Stimulated activated memory B cell treated with anti-CD40 and anti-IgM and Interleukin-4, amounts not matched to agents 10 μg/mL and 1 μg/mL and 100 μg/mL, for 72 hours (primary cell): ENCODE measurements at places on chromosomes 5 and 9.

DNA sequence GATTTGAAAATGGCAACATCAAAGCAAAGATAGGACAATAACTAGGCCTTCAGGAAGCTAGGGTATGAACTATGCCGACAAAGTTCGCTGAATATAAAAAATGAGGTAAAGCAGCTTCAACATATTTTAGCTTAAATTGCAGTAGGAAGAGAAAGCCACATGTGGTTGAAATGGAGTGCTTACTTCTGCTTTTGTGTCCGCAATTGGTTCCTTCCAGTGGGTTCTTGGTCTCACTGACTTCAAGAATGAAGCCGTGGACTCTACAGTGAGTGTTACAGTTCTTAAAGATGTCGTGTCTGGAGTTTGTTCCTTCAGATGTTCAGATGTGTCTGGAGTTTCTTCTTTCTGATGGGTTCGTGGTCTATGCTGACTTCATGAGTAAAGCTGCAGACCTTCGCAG, 95.2 kb downstream of the APTX start:
- peak; percentile 92 for ATAC-seq

DNA sequence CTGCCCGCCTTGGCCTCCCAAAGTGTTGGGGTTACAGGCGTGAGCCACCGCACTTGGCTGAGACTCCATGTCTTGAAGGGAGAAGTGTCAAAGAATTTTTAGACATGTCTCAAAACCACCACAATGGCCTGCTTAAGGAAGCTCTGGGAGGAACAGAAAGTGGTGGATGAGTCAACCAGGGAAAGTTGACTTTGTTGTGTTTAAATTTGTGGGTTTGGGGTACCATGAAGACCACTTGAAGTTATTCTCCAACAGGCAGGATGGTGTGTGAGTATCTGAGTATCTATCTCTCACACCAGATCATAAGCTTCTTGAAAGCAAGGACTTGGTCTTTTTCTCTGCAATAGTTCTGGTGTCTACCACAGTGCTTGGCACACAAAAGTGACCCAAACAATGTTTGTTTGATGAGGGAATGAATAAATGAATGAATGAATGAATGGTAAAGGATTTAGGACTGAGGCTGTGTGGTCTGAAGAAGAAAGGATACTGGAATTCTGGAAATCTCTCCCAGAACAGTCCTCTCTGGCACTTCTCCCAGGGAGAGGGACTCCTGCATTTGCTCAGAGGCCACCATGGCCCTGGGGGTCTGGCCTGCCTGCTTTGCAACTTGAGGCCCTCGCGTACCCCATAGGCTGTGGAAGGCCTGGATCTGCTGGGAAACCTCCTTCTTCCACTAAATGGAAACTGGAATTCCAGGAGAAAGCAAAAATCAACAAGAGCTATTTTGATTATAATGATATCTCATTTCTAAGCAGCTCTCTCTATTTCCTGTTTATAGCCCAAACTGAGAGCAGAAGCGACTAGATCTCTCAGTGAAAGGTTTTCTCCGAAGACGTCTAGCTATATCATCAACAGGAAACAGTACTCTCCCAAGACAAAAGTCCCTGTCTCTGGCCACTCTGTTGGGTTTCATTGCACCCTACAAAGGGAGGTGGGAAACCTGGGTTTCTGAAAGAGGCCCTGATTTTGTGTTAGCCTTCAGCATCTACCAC, 187.9 kb downstream of the PALM2AKAP2 start:
- peak; percentile 55 for ATAC-seq

DNA sequence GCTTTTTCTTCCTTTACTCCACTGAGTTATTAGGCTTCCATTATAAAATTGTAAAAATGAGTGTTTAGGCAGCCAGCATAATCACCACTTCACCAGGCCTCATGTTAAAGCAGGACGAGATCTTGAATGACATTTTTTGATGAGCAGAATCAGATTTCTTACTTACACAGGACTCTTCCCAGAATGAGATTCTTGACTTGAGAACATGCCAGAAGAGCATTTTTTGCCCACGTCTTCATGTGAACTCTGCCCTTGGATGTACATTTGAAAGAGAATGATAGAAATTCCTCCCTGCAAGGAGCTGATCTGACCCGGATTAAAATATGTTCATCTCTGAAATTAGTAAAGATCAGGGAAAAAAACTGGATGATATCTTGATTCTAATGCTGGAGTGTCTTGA, 212.1 kb upstream of the ADRA1B start:
- ATAC-seq = no peak

- ATAC-seq = no peak
Measured at GRCh38 chr9:82057805-82058204, 69.2 kb downstream of the SPATA31D1 start.

GRCh38 chr9:14846871-14847311, 63.3 kb downstream of the FREM1 start:
- ATAC-seq = peak; percentile 61

DNA sequence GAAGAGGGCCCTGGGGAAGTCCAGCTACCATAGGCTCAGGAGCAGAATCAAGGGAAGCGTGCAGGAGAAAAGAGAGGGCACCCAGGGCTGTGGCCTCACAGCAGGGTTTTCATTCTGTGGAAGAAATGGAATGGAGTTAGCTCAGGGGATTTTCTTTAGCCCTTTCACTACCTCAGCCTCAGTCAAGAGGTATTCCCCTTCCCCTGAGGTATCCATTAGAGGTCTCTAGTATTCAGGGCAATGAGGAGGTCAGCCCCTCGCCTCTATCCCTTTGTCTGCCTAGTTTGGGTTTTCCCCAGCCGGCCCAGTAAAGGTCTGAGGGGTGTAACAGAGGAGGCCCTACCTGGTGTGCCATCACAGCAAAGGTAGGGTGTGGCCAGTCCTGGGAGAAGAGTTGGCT, 21.5 kb downstream of the GFRA3 start:
- peak; percentile 63 for ATAC-seq

- no peak for ATAC-seq
Measured at GRCh38 chr9:136052991-136053756, 41.9 kb downstream of the NACC2 start.

GRCh38 chr5:55176176-55176818, 3.3 kb upstream of the CDC20B start:
- ATAC-seq = no peak

- no peak for ATAC-seq
Measured at GRCh38 chr5:101364469-101364868, 461.4 kb upstream of the ST8SIA4 start.

DNA sequence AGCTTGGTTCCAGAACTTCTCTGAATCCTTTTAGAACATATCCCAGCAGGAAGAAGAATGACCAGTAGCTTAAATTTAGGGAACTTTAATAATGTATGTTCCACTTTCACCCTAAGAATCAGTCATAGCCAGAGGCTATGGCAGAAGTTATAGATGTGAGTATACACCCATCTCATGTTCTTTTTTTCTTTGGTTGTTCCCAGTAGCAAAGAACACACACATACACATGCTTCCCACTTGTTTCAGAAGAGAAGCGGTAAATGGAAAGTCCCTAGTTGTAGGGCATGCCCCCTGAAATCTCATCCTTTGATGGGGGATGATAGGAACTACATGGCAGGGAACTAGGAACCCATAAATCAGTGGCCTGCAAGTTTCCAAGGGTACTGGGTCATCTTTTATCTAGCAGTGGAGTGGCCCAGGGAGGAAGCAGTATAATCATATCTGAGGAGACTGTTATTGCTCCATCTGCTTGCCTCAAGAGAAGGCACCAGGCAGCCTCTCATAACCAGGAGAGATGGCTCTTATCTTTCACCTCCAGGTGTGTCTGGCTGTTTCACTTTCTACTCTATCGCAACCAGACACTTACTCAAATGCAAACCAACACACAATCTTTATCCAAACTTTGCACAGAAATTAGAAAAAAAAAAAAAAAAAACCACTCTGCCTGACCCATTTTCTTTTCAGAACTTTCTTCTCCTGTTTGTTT, 109.5 kb downstream of the SNCAIP start:
- peak; percentile 38 for ATAC-seq

DNA sequence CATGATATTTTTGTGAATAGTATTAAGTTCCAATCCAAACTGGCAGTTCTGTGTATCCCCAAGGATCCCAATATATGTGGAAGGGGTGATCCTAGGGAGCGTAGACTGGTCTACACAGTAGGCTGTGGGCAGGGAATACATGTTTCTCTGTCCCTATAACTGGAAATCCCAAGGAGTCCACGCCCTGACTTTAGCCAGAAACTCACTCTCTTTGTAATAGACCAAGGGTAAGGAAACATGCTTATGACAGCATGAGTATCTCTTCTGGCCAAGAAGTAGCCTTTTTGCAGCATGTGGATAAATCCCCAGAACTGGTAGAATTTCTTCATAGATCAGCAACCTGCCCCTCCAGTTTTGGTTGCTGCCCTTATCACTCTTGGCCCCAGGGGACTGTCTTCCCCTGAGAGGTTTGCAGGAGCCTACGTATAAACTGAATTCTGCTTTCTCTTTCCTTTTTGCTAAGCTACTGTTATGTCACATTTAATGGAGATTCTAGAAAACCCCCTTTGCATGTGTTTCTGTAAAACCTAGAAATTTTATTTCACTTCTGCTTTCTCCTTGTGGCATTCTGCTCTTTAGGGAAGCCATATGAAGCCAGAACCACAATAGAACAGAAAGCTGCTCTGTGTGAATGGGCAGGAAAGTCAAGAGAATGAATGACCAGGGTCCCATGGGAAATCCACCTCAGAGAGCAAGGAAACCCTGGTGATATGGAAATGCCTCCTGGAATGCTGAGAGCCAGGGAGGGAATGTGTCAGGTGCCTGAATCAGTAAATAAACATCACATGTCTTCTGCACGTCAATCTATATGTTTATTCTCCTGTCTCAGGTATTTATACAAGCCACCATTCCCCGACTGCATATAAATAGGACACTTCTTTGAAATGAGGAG, 3.5 kb downstream of the IFNA2 start:
- peak; percentile 97 for ATAC-seq

DNA sequence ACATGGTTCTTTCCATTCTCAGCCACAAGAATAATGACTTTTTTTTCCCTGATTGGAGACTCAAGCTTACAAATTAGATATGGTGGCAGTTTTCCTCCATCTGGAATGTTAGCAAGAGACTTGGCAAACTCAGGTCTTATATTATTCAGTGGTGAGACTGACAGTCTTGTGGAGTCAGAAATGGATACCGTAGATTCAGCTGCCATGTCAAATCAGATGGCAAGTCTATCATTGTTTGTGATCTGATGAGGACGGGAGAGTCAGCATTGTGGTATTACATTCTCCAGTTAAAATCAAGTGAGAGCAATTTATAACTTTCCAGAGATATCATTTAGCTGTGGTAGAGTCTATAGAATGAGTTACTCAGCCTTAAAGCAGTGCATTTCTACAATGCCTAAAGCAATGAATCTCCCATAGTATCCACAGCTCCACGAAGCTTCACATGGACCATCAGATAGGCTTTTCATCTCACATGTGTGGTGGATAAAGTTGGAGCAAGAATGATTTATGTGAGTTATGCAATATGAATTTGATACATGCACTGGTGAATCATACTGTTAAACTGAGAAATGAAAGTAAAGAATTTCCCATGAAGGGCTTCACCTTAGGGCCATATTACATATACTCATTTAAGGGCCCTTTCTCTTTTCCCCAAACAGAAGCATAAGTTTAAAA, 430.6 kb downstream of the ZNF608 start:
- ATAC-seq = no peak

GRCh38 chr5:16712178-16712577, 95.4 kb upstream of the RETREG1 start:
- no peak for ATAC-seq

GRCh38 chr9:132842124-132843044, 35.7 kb downstream of the AK8 start:
- no peak for ATAC-seq

DNA sequence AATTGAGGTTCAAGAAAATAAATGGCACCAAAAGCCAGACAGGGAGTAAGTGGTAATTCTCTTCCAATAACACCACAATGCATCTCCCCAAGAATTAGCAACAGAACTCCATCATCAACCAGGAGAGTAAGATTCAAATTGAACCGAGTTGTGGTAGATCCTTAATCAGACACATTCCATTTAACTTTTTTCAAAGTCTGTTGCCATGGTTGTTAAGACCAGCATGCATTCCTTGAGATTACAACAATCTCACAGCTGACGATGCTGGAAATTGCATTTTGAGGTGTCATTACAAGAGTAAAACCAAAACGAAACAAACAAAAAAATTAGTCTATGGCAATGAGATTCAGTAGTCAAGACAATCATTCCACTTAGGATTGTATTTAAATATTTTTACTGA, 78.9 kb upstream of the ZNF462 start:
- ATAC-seq = no peak

GRCh38 chr9:33175649-33176325, 8.7 kb upstream of the B4GALT1 start:
- ATAC-seq = no peak

DNA sequence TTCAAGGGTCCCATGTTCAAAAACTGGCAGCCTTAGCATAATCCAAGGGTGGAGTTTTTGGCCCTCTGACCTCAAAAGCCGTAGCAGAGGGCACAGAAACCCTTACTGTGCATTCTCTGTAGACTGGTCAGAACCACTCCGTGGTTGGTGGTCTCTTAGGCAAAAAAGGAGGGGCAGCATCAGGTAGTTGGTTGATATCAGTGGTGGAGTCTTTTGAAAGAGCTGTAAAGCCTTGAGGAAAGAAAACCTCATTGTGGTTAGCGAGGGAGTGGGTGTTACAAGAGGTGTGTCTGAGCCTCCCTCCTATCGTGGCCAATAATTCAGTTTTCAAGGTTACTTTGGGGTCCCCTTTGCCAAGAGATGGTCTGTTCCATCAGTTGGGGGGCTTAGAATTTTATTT, 40.9 kb downstream of the ARHGEF28 start:
- ATAC-seq = peak; percentile 5

- ATAC-seq = no peak
Measured at GRCh38 chr9:97425973-97426336, 14.1 kb downstream of the TDRD7 start.

GRCh38 chr5:127586811-127587210, 62.1 kb upstream of the CTXN3 start:
- ATAC-seq = peak; percentile 55

- no peak for ATAC-seq
Measured at GRCh38 chr5:14171046-14171445, 27.9 kb downstream of the TRIO start.

GRCh38 chr5:34452170-34452828, 203.8 kb upstream of the RAI14 start:
- ATAC-seq = no peak

DNA sequence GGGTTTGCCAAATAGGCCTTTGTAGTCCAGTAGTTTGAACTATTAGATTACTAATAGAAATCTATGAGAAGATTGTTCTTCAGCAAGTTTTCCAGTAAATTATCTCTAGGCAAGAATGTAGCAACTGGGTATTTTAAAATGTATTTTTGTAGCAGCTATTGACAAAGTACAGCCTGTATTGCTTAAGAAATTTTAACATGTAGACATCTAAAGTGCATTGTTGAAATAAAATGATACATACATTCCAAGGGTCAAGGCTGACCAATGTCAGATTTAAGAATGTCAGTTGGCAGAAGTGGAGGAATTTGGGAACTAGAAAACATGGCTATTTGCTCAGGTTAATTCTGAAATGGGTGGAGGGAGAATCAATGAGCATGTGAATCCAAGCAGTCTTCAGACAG, 57.5 kb upstream of the ZSWIM6 start:
- no peak for ATAC-seq

- ATAC-seq = no peak
Measured at GRCh38 chr5:176725521-176726280, 78.4 kb downstream of the TSPAN17 start.

GRCh38 chr5:10735569-10736276, 25.3 kb downstream of the DAP start:
- ATAC-seq = peak; percentile 98
